ENCODE measurements at places on chromosomes 6 and 20.

GRCh38 chr6:28269492-28269891, 2.5 kb downstream of the ZSCAN26 start:
- DNase-seq: no peak

GRCh38 chr6:44537306-44538049, 150.0 kb downstream of the CDC5L start:
- peak; percentile 30 for DNase-seq

GRCh38 chr20:24618739-24619138, 149.3 kb downstream of the SYNDIG1 start:
- no peak for DNase-seq

DNA sequence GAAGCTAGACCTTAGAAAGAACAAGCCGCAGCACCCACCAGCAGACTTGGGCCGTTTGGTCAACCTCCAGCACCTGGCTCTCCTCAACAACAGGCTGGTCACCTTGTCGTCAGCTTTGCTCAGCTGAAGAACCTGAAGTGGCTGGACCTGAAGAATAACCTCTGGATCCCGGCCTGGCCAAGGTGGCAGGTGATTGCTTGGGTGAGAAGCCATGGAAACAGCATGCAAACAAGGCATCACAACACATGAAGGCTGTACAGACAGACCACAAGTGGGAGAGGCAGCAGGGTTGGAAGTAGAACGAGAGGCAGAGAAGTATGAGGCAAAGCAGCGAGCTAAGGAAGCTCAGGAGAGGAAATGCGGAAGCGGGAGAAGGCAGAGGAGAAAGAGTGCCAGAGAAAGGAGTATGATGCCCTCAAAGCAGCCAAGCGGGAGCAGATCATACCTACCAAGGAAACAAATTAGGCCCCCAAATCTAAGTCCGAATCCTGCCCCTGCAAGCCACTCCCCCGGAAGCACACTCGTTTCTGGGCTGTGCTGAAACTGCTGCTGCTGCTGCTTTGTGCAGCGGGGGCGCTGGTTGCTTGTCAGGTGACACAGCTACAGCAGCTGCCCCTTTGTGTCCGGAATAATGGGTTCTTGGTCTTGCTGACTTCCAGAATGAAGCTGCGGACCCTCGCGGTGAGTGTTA, 121.6 kb upstream of the LGSN start:
- DNase-seq: no peak

DNA sequence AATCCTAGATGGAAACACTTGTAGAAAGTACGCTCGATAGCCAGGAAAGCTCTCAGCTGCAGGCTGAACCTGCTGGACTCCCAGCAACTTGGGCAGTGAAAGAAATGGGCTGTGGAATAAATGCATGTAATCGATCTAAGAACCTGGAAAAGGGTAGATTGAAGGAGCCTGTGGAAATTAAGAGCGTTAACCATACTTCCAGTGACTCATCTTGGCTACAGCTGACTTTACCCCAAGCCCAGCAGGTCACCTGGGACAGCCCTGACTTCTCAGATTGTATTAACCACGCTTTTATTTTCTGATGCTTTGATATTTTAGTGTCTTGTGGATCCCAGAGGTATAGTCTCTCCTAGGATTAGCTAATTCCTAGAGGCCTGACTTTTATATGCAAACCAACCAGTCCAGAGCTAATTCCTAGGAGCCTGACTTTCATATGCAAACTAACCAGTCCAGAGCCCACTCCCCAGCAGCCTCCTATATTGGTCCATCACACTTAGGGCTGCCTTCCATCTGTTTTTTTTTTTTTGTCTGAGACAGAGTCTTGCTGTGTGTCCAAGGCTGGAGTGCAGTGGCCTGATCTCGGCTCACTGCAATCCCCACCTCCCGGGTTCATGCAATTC, 86.3 kb downstream of the GMPR start:
- DNase-seq: no peak

DNA sequence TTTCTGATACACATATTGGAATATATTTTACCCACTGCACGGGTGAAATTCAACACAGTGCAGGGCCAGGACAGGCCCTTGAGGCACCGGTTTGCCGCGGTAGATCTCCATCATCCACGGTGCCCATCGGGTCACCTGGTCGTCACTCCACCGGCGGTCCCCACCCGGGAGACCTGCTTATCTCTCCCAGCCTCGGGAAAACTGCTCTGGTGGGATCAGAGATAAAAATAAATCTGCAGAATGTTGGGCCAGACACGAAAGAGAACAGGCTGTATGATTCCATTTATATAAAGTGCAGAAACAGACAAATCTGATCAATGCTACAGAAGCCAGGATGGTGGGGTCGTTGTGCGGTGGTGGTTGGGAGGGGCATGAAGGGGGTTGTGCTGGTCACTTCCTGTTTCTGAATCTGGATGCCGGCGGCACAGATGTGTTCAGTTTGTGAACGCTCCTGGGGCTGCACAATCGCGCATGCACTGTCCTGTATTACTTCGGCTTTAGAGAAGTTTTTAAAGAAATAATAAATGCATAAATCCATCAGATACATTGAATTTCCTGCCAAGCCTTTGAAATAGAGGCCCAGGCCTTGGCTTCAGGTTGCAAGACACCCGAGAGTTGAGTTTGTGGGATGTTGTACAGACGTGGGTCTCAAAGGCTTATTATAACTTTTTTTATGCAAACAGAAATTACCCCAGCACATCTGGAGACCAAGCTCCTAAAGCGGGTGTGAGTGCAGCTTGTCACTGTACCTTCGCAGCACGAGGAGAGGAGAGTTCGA, 54.3 kb downstream of the ANKRD60 start:
- DNase-seq: no peak

DNA sequence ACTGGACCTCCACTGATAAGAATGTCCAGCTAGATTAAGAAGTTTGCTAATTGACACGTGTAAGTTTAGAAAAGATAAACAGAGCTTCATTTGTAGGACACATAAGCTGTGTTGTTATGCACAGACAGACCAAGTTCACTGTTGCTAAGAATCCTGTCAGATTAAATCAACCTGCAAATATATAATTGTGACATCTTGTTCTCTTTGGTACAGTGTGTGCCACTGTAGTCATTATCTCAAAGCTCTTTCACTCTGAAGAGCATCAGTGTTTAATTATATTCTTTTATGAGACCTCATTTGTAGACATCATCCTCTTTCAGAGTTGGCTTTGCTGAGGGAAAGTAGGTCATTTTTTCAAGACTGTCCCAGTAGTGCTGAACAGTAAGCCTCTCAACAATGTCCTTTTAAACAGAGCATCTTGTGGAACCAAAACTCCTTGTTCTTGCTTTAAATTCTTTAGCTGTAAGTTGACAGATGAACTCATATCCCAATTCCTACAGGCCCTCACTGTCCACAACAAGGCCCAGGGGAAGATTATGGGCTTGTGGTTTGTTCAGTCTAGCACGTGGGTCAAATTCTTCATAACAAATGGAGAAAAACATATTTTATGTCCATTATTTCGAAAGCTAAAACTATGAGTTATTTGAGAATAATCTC, 252.4 kb downstream of the HDGFL1 start:
- DNase-seq: no peak

DNA sequence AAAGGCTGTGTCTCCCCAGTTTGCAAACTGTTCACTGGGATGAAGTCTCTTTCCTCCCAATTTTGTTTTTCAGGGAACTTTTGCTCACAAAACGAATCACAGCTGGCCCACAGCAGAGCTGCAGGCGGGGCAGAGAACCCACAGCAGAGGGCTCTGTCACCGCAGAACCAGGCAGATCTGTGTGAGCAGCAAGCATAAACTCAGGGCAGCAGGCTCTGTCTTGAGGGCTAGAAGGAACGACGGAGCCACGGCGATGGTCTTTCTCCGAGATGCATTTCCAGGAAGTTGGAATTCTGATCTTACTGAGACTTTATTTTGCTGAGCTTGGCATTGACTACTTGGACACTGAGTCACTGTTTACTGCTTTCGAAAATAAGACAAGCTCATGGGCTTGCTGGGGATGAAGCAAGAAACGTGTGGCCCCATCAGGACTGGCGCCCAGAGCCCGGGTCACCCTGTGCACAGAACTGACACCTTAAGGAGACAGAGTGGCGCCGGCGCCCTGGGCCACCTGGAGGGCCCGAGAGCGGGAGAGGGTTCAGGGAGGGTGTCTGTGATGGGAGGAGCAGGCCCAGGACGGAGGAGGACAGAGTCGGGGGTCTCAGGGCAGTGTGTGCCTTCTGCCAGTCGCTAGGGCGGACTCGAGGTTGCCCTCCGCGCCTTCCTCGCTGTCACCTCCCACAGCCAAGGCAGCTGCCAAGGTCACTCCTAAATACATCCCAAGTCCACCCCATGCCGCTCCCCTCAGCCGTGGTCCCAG, 106.3 kb upstream of the NXT1 start:
- DNase-seq: no peak

- DNase-seq: no peak
These were observed 51.0 kb upstream of the SLC32A1 start for GRCh38 chr20:38673261-38673660.

DNA sequence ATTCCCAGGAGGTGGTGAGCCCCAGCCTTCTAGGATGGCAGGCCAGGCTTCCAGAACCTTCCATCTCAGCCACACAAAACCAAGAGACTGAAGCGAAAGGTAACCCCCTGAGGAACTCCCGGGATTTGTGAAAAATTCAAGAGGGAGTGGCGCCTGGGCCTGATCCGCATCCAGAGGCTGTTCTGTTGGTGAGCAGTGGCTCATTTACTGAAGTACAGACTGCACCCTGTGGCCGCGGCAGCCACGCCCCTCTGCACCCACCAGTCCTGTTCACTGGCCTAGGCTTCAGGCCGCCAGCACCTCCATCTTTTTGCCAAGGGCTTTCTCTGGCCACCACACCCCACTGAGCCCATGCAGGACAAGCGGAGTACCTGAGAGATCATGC, 79.1 kb upstream of the PTPN1 start:
- DNase-seq: no peak

All from ascending aorta (tissue), 2 donors.